ENCODE measurements at places on chromosomes 13 and 19. TPM values are rescaled to one million over a fixed set of nuclear protein-coding genes. Genes with fewer than 3 reads are reported as not detected.

- DNase-seq: no peak
Observed at GRCh38 chr19:33644284-33644836, 22.6 kb downstream of the CHST8 start.

DNA sequence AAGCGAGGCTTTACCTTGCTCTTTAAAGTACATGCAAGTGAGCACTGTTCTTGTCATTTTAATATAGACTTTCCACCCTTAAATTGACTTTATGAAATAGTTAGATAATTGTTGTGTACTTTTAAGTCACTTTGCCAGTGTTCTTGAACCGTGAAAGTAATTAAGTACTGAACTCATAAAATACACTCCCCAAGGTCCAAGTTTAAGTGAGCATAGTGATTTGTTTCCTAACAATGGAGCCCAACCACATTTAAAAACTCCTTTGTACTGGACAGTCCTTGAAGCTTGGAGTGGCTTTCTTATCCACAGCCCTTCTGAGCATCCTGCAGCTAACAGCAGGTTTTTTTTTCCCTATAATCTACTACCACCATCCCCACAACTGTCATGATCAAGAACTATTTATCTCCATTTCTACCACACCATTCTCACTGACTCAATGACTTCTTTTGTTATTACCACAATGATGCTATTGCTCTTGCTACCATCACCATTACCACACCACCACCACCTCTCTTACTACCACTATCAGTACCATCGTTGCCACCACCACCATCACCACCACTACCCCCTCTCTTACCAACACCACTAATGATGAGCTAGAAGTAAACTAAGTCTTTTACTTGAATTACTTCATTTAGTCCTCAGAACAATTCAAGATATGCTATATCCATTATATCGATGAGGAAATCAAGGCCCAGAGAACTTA is 452.6 kb downstream of the DIAPH3 start:
- DNase-seq: no peak

- DNase-seq: no peak
Observed at GRCh38 chr13:69946511-69946910, 161.1 kb upstream of the ATXN8OS start.

- no peak for DNase-seq
Observed at GRCh38 chr13:24192057-24192810, 31.7 kb downstream of the SPATA13 start.

- no peak for DNase-seq
Observed at GRCh38 chr13:79895416-79895815, 414.5 kb downstream of the NDFIP2 start.

DNA sequence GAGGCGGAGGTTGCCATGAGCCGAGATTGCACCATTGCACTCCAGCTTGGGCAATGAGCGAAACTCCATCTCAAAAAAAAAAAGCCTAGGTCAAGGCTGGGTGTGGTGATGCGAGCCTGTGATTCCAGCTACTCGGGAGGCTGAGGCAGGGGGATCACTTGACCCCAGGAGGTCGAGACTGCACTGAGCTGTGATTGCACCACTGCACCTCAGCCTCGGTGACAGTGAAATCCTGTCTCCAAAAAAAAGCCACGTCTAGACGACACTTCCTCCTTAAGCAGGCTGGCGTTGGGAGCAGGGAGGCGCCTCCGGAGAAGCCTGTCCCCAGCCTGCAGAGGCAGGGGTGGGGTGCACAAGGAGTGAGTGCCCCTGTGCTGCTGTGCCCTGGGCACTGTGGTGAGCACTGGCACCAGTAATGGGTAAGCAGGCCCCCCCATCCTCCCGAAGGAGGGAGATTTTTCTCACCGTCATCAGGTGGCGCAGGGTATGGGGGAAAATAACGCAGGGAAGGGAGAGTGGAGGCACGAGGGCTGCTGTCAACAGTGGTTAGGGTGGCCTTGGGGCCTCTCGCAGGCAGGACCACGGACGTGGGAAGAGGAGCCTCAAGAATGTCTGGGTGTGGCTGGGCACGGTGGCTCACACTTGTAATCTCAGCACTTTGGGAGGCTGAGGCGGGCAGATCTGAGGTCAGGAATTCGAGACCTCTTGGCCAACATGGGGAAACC is 706 bp downstream of the P2RY11 start:
- DNase-seq: peak; percentile 55

GRCh38 chr19:39937094-39937720 is 2.8 kb upstream of the FCGBP start:
- DNase-seq: no peak

- no peak for DNase-seq
Observed at GRCh38 chr19:16595097-16595496, 22.9 kb upstream of the SLC35E1 start.

DNA sequence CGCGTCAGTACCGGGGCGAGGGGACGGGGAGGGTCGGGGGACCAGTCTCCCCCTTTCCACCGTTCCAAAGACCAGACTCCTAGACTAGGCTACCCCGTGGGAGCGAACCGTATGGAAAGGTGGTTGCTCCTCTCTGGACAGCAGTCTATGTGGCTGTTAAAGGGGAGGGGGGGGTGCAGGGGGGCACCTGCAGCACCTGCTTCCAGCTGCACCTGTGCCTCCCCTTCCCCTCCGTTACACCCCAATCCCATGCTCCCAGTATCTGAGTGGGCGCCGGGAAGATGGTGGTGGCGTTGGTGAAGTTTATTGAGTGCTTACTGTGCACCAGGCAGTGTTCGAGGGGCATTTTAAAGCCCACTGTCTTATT is 557 bp downstream of the ZNF524 start:
- DNase-seq: no peak

DNA sequence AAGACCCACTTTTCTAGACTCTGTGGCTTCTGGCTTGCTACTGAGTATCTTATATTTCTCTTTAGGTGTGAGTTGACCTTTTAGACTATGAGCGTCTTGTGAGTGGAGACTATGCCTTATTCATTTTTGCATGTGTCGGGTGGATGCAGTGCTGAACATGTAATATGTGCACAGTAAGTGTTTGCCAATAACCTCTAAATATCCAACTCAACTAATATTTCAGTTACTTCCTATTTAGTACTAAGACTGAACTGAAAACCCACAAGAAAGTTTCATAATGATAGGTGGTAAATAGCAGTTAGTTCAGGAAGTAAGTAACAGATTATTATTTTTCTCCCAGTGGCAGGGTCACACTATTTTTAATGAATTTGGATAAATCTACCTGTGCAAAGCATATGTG is 269.3 kb downstream of the KCNRG start:
- no peak for DNase-seq

DNA sequence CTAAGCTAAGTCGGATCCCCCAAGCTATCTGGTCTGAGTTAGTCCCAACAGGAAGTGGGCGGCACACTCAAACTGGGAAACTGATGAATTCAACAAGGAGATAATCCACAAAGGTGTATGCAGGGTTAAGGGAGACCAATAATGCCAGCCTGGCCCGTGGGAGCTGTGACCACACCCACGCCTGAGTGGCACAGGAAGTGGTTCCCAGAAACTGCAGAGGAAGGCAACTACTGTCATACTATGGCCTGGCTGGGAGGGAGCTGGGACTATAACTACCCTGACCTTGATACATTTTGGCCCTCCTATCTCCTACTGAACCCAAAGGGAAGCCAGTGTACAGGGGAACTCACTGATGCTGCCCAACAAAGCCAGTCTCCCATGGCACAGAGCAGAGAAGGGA is 85.5 kb upstream of the TDRD3 start:
- no peak for DNase-seq

DNA sequence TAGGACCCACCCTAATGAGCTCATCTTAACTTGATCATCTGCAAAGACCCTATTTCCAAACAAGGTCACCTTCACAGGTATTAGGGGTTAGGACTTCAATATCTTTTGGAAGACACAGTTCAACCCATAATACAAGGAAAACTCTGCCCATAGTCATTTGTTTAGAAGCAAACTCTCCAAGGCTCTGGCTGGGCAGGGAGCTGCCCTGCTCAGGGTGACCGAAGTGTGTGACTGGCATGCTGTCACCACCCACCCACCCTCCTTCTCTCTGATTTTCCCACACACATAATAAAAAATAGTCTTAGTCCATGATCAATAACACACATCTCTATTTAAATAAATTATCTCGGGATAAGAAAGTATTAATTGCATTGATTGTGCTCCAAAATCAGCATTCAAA is 161.1 kb downstream of the KCTD15 start:
- no peak for DNase-seq

The SHANK1 gene
- not detected for total RNA-seq

The KLF1 gene
- not detected for total RNA-seq

The ZNF175 gene
- 4.5 TPM for total RNA-seq
